ENCODE measurements at places on chromosomes 5 and 9. TPM values are rescaled to one million over a fixed set of nuclear protein-coding genes. Genes with fewer than 3 reads are reported as not detected.

GPR21 gene
- 0.62 TPM for polyA plus RNA-seq

BTNL9 gene
- polyA plus RNA-seq: 10.7 TPM

TNFSF15 gene
- polyA plus RNA-seq: 7.5 TPM

GPR150 gene
- 0.07 TPM for polyA plus RNA-seq

CNTNAP3B gene
- polyA plus RNA-seq: 17.5 TPM

NFIB gene
- polyA plus RNA-seq: 26.8 TPM

RFX3 gene
- 22.8 TPM for polyA plus RNA-seq

INSL4 gene
- not detected for polyA plus RNA-seq

NAIP gene
- 47.2 TPM for polyA plus RNA-seq

CEL gene
- polyA plus RNA-seq: 4.7 TPM

PLAC8L1 gene
- polyA plus RNA-seq: 2.4 TPM

NIPAL4 gene
- polyA plus RNA-seq: 0.58 TPM

TUSC1 gene
- 14.9 TPM for polyA plus RNA-seq

SLC34A1 gene
- polyA plus RNA-seq: 200 TPM

UQCRQ gene
- polyA plus RNA-seq: 173 TPM

SPAG8 gene
- polyA plus RNA-seq: 10.4 TPM

CTSL gene
- 158 TPM for polyA plus RNA-seq

DPYSL3 gene
- 33.8 TPM for polyA plus RNA-seq

GARIN3 gene
- polyA plus RNA-seq: not detected

RUSC2 gene
- 15.0 TPM for polyA plus RNA-seq

LRRC70 gene
- polyA plus RNA-seq: 7.3 TPM

SLC28A3 gene
- 0.03 TPM for polyA plus RNA-seq

ZNF618 gene
- polyA plus RNA-seq: 47.9 TPM

TEX48 gene
- not detected for polyA plus RNA-seq

IRX2 gene
- 23.7 TPM for polyA plus RNA-seq

EIF4E1B gene
- polyA plus RNA-seq: not detected

C9orf43 gene
- 2.3 TPM for polyA plus RNA-seq

PCDHB11 gene
- polyA plus RNA-seq: 4.4 TPM

CARTPT gene
- not detected for polyA plus RNA-seq

UGT3A2 gene
- 20.1 TPM for polyA plus RNA-seq

HTR4 gene
- polyA plus RNA-seq: not detected

POU5F2 gene
- polyA plus RNA-seq: 0.08 TPM

ABCA2 gene
- 46.6 TPM for polyA plus RNA-seq

KCNV2 gene
- polyA plus RNA-seq: 0.27 TPM

DNAJC25 gene
- 16.5 TPM for polyA plus RNA-seq

ZNG1F gene
- polyA plus RNA-seq: 34.3 TPM

WDR38 gene
- 0.22 TPM for polyA plus RNA-seq

CCDC183 gene
- polyA plus RNA-seq: 5.5 TPM

GLE1 gene
- 34.2 TPM for polyA plus RNA-seq

PCDHA9 gene
- 0.03 TPM for polyA plus RNA-seq

PITX1 gene
- polyA plus RNA-seq: not detected

C9orf50 gene
- 0.30 TPM for polyA plus RNA-seq

All from left kidney (tissue), 8 donors.